ENCODE measurements at places on chromosomes 1 and 21.

- no peak for DNase-seq
These were observed 120.9 kb downstream of the HLX start for GRCh38 chr1:220999872-221000863.

GRCh38 chr1:100302739-100303138 is 36.7 kb downstream of the RTCA start:
- DNase-seq, result no peak

DNA sequence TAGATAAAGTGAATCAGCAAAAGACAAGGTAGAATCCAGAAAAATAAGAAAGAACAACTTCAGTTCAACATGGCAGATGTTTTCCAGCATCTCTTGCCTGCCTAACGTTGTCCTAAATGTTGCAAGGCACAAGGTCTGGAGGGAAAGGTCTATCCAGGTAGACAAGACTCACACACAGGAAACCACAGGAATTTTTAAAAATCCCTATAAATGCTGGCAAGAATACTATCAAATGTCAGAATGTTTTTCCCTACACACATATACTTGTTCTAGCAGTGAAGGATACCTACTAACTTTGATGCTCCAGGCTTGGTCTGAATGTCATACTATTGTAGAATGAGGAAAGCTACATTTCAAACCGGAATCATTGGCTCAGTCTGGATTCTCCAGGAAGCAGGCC is 10.6 kb downstream of the GJA5 start:
- DNase-seq, result no peak

DNA sequence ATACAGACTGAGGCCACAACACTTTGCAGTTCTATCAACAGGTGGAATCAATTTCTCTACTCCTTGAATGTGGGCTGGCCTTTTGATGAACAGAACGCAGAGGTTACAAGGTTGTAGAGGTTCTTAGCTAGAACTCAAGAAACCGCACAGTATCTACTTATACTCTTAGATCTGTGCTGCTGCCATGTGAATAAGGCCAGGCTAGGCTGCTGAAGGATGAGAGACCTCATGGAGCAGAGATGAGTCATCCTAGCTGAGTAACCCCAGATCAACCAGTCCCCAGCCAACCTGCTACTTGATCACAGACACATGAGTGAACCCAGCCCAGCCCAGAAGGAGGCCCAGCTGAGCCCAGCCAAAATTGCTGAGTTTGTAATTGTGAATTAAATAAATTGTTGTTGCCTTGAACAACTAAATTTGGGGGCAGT is 35.3 kb upstream of the BCAR3 start:
- DNase-seq, result no peak

DNA sequence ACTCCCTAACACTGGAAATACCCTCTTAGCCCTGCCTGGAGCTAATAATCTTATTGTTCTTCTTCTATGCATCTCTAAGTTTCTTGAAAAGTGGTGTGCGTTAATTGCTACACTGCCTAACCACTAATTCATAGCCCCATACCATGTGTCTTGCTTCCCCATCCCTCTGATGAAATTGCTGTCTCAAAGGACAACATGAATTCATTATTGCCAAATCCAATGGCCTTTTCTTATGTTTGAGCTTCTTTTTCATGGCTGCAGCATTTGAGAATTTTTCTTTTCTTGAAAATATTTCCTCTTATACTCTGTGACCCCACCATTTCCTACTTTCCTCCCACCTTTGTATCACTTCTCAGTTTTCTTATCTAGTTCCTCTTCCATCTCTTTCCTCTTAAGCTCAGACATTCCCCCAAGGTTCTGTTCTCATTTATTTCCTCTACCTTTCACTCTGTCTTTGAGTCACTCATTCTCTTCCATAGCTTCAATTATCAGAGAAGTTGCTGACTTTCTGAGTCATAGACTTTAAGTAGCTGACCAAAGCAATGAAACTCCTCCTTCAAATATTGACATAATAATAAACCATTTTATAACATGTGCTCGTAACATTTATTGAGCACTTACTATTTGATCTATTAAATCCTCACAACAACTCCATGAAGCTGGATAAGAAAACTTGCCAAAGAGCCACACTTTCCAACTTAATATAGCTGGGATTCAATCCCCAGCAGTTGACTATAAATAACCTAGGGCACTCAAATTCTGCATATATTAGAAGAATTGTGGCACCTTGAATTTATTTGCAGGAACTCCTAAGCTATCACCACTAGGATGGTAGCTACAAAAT is 35.5 kb upstream of the ATP6V1G3 start:
- no peak for DNase-seq

DNA sequence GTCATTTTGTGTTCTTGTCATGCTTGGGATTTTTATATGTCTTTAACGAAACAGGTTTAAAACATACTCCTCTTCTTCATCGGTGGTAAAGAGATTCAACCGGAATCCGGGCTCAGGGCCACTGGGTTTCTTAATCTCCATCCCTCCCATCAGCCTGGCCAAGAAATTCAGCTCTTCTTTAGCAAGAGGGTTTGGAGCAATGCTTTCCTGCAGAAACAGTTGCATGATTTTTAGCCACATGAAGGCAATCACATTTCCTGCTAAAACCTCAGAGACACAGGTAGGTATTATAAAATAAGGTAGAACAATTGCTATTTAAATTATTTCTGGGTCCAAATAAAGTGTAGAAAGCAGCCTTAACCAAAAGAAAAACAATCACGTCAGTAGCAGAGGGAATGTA is 22.7 kb upstream of the LSM10 start:
- DNase-seq, result no peak

DNA sequence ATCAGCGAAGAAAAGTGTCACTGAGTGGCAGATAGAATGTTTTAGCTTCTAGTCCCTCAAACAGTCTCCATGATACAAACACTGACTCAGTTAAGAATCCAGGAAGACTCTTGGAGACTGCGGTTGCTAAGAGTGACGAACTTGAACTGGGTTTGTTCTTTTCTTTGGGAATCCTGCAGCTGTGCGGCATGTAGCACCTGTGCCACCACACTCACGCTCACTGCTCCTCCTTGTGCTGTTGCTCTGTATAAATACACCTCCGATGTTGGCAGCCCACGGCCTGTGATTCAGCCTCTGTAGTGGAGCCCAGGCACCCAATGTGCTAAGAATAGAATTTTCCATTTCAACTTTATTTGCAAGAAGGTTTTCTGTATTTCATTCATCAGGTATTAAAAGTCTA is 5.5 kb upstream of the PPIE start:
- no peak for DNase-seq

- no peak for DNase-seq
These were observed 28.4 kb downstream of the URB1 start for GRCh38 chr21:32364387-32364786.

- no peak for DNase-seq
These were observed 108.2 kb downstream of the GALNT2 start for GRCh38 chr1:230175163-230175747.

- DNase-seq, result no peak
These were observed 73.4 kb downstream of the SH3BGR start for GRCh38 chr21:39525129-39525528.

- DNase-seq, result no peak
These were observed 31.4 kb upstream of the S1PR1 start for GRCh38 chr1:101205457-101205856.

- no peak for DNase-seq
These were observed 25.8 kb downstream of the SKI start for GRCh38 chr1:2253797-2254480.

DNA sequence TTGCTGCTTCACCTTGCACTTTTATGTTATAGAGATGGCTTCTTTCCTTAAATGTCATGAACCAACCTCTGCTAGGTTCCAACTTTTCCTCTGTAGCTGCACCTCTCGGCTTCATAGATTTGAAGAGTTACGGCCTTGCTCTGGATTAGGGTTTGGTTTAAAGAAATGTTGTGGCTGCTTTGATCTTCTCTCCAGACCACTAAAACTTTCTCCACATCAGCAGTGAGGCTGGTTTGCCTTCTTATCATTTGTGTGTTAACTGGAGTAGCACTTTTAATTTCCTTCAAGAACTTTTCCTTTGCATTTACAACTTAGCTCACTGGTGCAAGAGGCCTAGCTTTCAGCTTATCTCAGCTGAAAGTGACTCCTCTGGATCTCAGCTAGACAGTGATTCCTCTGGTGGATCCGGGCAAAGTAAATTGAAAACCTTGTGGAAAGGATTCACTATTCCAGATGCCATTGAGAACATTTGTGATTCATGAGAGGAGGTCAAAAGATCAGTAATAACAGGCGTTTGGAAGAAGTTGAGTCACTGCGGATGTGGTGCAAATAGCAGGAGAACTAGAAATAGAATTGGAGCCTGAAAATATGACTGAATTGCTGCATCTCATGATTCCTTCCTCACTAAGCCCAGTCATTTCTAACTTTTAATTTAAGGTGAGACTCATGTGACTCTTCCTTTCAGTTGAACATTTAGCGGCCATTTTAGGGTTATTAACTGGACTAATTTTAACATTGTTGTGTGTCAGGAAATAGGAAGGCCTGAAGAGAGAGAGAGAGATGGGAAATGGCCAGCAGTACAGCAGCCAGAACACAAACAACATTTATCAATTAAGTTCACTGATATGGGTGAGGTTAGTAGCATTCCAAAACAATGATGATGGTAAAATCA is 16.2 kb upstream of the RGS1 start:
- DNase-seq, result no peak

DNA sequence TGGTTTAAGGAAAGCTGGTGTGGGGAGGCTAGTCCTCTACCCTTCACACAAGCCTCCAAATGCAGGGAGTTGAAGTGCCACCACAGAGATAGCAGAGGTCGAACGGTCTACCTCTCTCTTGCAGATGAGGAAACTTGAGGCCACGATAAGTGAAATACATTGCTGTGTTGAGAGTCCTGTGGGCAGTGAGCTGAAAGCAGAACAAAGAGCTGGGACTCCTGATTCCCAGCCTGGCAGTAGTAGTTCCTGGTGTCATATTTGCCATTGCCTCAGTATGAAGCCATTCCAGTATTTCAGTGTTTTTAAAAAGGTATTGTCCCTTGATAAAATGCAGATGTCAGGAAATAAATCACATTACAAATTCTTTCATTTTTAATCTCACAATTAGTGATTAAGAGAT is 28.6 kb downstream of the AK4 start:
- no peak for DNase-seq

DNA sequence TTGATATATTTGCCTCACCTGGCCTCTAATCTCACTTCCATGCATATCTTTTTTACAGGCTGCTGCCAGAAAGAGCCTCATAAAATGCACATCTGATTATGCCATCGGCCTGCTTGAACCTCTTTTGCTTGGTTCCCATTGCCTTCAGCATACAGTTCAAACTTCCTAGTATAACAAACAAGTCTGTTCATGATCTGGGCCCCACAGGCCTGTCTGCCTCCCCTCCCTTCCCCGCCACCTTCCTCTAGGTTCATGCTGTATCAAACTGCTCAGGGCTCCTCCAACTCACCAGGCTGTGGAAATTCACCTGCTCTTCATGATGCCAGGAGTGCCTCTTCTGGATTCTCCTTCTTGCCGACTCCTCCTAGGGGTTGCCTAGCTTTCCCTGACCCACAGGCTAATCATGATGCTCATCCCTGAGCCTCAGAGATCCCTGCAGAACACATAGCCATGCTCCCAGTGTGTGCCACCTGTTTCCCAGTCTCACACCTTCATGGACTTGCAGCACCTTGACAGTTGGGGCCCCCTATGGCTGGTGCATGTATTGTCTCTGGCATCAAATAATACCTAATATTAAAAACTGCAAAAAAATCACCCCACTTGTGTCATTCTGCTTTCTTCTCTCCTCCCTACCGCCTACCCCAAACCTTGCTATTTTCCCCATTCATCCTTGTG is 33.7 kb upstream of the CD2 start:
- no peak for DNase-seq

DNA sequence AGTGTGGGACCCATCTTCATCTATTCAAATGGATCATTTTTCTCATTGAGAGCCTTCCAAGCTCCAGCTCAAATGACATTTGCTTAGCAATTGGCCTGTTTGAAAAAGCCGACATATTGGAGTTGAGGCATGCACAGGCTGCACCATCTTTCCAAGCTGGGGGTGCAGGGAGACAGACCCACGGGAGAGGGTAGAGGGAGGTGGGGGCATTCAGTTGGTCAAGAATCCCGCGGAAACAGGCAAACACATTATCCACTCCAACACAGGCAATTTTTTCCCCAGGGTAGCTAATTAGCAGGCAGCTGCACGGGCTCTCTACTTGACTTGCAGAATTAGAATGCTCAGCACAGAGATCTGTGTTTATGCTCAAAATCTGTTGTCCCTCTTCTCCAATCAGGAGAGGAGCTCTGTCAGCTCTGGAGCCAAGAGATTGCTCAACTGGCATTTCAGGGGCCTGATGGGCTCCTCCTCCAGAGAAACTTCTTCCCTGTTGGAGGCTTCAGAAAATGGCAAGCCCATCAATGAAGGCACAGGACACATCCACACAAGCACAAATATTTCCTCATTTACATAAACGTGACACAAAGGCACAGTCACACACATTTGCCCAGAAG is 267.8 kb downstream of the FOXD2 start:
- DNase-seq, result no peak

GRCh38 chr1:185693654-185694053 is 40.5 kb upstream of the HMCN1 start:
- no peak for DNase-seq

GRCh38 chr21:32597205-32597604 is 11.9 kb upstream of the TCP10L start:
- DNase-seq, result no peak

DNA sequence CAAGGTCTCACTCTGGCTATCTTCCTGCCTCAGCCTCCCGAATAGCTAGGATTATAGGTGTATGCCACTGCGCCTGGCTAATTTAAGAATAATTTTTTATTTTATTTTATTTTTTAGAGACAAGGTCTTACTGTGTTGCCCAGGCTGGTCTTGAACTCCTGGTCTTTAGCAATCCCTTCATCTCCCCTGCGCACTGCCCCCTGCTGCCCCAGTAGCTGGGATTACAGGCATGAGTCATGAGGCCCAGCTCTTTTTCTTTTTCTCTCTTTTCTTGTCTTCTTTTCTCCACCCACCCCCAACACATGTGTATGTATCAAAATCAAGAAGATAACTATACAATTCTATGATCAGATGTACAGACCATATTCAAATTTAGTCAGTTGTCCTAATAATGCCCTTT is 87.2 kb downstream of the PEX14 start:
- DNase-seq, result no peak

DNA sequence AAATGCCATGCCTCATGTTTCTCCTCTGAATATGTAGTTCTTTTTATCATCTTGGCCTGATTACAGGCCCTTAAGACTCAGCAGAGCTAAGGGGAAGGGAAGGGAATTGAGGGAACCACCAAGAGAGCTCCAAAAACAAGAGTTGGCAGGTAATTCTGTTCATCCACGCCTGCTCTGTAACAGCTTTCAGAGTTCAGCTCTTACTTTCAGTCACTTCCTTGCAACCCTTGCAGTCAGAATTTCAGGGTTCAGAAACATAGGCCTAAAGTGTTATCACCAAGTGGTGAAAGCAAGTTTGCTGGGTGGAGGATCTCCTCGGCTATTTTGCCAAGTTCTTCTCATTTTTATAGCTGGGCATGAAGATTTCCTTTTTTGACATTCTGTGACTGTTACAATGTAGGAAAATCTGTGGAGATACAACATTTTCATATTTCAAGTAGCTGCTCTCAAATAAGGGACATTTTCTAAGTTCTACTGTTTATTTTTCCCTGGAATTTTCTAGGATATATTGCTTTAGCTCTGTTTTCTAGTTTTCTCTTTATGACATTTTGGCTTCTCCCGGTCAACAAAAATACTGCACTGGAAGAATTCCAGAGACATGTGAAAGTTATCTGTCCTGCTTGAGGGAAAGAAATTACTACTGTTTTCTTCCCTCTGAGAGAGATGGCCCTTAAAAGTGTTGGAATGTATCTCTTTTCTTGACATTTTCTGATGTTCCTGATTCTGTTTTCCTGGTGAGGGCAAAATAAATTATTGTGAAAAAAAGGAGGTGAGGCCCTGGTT is 251.8 kb upstream of the ST6GALNAC5 start:
- DNase-seq, result no peak

- DNase-seq, result no peak
These were observed 437.0 kb downstream of the LMO4 start for GRCh38 chr1:87765681-87766070.

All from right renal pelvis (tissue), 4 donors.